Heart left ventricle (tissue), 16 donors: ENCODE measurements at places on chromosomes 3 and 15.

- DNase-seq: no peak
Measured at GRCh38 chr3:59573911-59574310, 524.1 kb upstream of the CFAP20DC start.

- DNase-seq: no peak
Measured at GRCh38 chr3:54633444-54634121, 294.3 kb downstream of the LRTM1 start.

- DNase-seq: no peak
Measured at GRCh38 chr3:173799060-173799816, 401.7 kb downstream of the NLGN1 start.

DNA sequence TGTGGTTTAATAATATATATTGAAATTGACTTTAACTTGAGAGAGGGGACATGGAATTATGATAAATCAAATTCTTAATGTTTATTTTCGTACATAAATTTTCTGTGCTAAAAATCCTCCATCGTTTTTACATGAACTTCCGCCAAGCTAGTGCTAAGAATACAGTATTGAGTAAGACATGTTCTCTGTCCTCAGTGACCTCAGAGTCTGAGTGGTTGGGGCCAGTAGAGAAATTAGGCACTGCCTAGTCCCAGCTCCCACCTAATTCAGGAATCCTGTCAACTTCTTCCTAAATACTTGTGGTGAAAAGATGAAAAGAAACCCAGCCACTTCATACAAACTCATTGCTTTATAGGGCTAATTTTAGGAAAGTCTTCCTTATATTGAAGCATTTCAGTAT is 110.3 kb downstream of the PPP2R3A start:
- DNase-seq: no peak

GRCh38 chr3:37162501-37163245 is 11.7 kb downstream of the LRRFIP2 start:
- DNase-seq: no peak

GRCh38 chr3:72068621-72069020 is 283.7 kb upstream of the PROK2 start:
- DNase-seq: no peak

DNA sequence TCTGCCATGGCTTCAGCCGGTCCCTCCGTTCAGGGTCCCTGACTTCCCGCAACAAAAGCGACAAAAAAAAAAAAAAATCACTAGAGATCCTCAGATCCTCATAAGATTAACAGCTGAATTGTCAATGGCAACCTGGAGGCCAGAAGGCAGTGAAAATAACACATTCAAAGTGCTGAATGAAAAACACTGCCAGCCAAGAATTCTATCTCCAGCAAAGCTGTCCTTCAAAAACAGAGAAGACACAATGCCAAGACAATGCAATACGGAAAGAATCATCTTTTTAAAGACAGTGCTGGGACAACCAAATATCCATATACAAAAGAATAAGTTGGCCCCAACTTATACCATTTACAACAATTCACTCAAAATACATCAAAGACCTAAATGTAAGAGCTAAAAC is 21.6 kb downstream of the MTHFS start:
- DNase-seq: no peak

- no peak for DNase-seq
Measured at GRCh38 chr15:45393851-45394250, 15.5 kb upstream of the GATM start.

DNA sequence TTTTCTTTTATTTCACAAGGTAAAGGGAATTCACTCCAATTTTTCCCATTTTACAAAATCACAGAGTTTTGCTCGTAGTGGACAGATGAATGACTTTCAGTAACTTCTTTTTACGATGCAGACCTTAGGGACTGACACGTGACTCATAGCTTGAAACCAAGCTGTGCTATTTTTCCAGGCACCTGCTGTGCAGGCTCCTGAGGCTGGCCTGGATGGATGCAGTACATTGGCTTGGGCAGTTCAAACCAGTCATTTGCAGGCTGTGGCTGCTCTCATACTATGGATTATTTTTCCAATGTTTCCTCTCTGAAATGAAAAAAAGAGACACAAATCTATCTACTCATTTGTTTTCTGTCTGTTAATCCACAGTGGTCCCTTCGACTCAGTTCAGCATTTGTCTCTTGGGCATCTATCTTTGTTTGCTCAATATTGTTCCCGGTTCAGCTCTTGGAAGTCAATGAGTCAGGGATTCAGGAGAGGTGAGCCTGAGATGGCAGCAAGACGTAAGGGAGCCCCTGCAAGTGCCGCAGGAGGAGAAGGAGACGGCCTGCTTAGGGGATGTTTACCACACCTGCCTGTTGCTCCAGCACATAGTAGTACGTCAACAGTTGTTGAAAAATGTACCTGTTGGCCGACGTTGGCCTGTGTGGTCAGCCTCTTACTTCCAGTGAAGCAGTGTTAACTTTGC is 92.8 kb downstream of the SV2B start:
- DNase-seq: no peak

DNA sequence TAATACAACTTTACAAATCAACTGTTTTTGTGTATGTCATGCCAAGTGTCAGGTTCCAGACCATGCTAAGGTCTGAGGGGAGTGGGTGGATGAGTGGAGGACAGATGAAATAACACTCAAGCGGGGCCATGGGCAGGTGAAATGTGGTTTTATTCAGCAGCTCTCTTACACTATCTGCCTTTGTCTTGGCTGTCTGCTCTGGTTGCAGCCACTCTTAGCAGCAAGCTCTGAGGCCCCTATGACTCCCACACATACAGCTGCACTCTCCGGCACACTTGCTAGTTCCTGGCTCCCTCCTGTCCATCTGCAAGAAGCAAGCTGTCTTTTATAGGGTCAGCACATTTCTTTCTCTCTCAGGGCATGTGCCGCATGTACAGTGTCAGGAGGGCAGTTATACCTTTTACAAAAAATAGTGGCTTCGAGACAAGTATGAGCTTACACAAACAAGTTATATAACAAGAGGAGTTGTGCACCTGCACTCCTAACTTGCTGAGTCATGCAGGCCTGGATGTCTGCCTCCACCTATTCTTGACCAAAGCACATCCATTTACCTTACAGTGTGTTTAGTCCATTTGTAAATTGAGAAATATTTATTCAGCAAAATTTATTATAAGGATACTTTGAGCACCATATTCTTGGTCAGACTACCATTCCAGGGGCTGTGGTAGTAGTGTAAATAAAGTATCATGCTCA is 683.7 kb upstream of the CBLB start:
- no peak for DNase-seq

DNA sequence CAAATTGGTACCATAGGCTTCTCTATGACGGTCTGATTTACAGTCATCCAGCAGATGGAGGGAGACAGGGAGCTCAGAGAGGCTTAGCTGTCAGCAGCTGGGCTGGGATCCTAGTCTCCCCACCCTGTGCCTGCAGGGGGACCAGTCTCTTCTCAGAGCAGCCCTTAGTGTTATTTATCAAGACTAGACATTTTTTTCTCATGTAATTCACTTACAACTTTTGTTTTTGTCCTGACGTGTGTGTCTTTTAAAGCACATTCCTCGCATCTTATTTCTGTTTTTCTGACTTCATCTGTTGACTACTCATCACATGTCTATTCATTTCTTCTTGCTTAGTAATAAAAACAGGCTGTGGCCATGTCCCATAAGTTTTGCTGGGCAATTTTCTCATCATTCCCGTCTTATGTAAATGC is 116.1 kb downstream of the KLF13 start:
- DNase-seq: no peak

GRCh38 chr3:78794431-78794830 is 973.4 kb downstream of the ROBO1 start:
- no peak for DNase-seq

DNA sequence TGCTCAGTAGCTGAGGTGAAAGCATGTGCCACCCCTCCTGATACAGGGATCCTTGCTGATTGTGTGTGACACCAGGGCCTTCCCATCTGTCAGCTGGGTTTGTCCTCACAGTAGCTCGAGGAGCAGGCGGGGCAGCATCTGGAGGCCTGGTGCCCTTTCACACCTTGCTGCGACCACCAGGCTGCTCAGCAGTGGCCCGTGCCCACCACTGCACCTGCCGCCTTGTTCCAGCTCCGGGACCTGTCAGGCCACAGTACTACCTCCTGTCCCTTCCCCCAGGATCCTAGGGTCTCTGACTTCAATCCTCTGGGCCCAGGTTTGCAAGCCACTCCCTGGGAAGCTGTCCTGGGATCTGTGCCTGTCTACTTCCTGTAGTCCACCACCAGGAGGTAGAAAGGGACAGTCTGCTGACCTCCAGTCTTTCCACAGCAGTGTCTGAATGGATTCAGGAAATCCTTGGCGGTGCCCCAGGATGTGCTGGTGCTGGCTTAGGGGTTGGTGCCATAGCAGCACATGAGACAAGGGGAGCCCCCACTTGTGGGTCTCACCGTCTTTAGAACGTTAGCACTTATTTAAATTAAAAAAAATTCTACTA is 27.5 kb downstream of the APBA2 start:
- no peak for DNase-seq

- no peak for DNase-seq
Measured at GRCh38 chr3:94615275-94616065, 552.6 kb downstream of the NSUN3 start.

- no peak for DNase-seq
Measured at GRCh38 chr15:92822216-92823144, 77.6 kb upstream of the CHD2 start.

- no peak for DNase-seq
Measured at GRCh38 chr15:44529864-44530604, 6.9 kb upstream of the EIF3J start.

GRCh38 chr3:152608696-152609594 is 226.0 kb upstream of the P2RY1 start:
- DNase-seq: no peak

- DNase-seq: no peak
Measured at GRCh38 chr15:73538123-73538522, 95.1 kb downstream of the NPTN start.

DNA sequence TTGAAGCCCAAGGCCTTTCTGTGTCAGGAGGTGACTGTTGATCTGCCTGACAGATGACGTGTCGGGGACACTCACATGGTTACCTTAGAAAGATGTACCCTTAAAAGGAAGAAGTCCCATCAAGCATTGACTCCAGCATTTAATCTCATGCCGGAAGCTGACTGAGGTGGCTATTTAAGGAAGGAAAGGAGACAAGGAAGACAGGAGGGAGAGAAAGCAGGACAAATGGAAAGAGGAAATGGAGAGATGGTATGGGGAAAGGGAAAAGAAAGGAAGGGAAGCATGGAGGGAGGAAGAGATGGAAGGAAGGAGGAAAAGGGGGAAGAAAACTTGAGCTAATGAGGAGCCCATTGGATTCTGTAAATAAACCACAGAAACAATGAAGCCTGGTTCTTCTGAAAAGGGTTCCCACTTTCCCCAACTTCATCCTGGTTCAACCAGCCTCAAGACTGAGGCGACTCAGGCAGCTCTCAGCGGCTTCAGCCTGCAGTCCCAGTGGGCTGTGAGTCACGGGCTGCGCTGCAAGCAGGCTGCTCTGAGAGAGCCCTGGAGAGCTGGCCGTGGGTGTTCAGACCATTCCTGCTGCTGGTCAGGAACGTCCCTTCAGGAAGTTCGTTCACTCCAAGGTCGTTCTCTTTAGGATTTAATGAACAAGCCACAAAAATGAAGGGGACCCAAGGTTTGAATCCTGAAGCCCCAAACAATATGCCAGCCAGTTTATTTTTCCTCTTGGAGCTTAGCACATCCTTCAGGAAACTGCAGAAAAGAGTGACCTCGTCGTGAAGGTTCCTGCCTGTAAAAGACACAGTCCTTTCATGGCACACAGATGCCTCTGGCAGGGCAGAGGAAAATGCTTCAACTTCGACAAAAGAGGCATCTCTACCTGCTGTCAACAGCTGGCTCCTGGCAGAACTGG is 69.6 kb upstream of the THBS1 start:
- DNase-seq: peak; percentile 88

- peak; percentile 69 for DNase-seq
Measured at GRCh38 chr3:194330579-194330978, 20.5 kb downstream of the CPN2 start.

DNA sequence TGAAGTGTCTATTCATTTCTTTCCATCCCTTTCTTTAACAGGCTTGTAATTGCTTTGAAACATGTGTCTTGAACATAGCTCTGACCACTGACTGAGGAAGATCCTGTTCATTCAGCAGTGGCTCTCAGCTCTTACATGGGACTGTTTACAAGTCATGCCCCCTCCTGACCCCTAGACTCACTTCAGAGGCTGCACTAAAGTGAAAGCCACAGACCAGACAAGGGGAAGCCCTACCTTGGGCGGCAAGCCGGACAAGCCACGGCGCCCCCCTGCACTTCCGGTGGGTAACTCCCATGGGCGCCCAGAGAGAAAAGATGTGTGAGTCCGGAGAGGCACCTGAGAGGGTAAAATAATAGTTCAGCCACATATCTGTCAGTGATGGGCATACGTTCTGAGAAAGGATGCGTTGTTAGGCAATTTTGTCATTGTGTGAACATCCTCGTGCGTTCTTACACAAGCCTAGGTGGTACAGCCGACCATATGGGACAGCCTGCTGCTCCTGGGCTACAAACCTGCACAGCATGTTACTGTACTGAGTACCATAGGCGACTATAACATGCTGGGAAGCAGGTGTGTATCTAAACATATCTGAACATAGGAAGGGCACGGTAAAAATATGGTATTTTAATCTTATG is 116.2 kb downstream of the CHSY1 start:
- no peak for DNase-seq

DNA sequence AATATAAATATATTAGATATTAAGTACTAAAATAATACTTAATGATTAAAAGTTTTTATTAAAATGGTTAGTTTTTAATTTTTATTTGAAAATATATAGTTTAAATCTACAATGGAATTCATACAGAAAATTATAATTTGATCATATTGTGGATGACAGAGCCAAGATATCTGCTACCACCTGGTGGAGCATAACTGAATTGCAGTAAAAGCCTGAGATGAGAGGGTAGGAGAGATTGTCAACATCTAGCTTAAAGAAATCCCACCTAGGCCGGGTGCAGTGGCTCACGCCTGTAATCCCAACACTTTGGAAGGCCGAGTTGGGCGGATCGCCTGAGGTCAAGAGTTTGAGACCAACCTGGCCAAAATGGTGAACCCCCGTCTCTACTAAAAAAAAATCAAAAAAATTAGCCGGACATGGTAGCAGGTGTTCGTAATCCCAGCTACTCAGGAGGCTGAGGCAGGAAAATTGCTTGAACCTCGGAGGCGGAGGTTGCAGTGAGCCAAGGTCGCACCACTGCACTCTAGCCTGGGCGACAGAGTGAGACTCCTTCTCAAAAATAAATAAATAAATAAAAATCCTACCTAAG is 25.1 kb upstream of the CSTA start:
- DNase-seq: no peak
